ENCODE measurements at places on chromosomes 13 and 19.

DNA sequence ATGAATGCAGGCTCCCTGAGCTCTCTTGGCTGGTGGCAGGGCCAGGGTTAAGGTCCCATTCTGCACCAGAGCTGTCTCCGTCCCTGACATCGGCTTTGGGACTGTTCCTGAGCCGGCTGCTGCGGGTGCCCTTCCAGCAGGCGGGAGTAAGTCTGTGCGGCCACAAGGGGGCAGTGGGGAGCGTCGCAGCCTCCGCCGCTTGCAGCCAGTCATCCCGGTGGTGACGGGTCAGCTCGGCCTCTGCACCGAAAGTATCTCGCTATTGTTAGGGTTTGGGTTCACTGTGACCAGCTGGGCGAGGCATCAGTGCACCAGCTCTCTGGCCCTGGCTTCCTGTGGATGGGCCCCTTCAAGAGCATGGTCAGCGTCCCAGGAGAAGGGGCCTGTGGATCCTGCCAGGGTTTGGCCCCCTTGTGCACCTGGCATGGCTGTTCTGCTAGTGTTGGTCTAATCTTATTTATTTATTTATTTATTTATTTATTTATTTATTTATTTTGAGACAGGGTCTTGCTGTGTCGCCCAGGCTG lies 15.1 kb downstream of the NDUFB7 start:
- DNase-seq = peak; percentile 52

- DNase-seq = no peak
Observed at GRCh38 chr13:34383728-34384127, 558.3 kb upstream of the NBEA start.

- DNase-seq = no peak
Observed at GRCh38 chr13:51923983-51924539, 62.3 kb downstream of the CCDC70 start.

GRCh38 chr13:46953331-46953730 lies 56.5 kb upstream of the HTR2A start:
- no peak for DNase-seq

GRCh38 chr13:101755228-101755887 lies 302.9 kb downstream of the ITGBL1 start:
- no peak for DNase-seq

GRCh38 chr13:27510082-27510481 lies 59.7 kb upstream of the MTIF3 start:
- no peak for DNase-seq

GRCh38 chr19:18541992-18542940 lies 1.1 kb downstream of the FKBP8 start:
- DNase-seq = no peak

- DNase-seq = no peak
Observed at GRCh38 chr13:33138441-33138840, 122.2 kb downstream of the KL start.

DNA sequence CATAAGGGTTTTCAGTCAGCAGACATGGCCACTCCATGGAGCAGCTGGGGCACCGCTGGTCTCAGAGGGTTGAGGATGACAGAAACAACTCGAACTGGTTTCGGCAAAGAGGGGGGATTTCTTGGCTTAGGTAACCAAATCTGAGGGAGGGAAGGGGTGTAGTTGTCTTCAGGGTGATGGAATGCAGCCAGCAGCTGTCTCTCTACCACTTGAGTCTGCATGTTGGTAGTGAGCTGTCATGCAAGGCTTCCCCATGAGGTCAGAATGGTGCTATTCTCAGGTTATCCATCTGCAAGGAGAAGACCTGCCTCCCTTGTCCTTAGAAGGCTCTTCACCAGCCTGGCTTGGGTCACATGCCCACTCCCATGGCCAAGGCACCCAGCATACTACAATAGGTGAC lies 55.6 kb upstream of the PEG3 start:
- no peak for DNase-seq

DNA sequence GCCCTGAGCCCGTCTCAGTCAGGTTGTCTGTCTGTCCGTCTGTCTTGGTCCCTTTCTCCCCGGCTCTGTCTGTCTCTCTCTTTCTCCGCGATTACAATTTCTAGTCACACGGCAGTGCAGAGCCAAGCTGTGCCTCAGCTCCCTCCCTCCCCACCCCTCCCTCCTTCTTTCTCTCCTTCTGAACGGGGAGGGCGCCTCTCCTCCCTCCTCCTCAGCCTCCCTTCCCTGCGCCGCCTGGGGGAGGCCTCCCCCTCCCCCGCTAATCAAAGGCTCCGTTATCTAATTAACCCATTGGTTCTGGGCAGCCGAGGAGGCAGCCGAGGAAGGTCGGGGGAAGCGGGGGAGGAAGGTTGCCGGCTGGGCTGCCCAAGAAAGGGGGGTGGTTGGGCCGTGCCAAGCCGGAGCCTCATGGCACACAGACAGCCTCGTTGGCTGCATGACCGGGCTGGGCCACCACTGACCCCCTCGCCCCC lies 16.5 kb downstream of the LRRC4B start:
- DNase-seq = no peak

DNA sequence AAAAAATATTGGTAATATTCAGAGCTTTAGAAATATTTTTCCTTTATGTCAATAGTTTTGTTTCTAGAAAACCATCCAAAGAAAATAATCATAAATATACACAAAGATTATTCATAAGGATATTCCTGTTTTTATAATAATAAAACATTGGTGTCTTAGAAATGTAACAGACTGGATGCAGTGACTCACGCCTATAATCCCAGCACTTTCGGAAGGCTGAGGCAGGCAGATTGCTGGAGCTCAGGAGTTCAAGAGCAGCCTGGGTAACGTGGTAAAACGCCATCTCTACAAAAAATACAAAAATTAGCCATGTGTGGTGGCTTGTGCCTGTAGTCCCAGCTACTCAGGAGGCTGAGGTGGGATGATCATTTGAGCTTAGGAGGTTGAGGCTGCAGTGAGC lies 106.8 kb downstream of the DHRS12 start:
- no peak for DNase-seq

DNA sequence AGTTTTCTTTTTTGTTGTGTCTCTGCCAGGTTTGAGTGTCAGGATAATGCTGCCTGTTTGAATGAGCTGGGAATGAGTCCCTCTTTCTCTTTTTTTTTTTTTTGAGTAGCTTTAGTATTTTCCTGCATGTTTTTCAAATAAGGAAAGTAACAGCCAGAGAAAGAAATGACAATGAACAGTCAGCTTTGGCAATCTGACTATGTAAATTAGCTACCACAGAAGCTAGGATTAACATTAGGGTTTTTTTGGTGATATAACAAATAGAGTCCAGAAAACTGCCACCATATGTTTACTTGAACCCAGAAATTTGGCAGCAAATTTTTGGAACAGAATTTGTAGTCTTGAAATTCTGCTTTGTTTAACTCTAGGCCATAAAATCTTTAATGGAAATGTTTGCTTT lies 50.5 kb downstream of the SGCG start:
- DNase-seq = no peak

GRCh38 chr13:92640936-92641335 lies 585.7 kb upstream of the GPC6 start:
- DNase-seq = no peak

DNA sequence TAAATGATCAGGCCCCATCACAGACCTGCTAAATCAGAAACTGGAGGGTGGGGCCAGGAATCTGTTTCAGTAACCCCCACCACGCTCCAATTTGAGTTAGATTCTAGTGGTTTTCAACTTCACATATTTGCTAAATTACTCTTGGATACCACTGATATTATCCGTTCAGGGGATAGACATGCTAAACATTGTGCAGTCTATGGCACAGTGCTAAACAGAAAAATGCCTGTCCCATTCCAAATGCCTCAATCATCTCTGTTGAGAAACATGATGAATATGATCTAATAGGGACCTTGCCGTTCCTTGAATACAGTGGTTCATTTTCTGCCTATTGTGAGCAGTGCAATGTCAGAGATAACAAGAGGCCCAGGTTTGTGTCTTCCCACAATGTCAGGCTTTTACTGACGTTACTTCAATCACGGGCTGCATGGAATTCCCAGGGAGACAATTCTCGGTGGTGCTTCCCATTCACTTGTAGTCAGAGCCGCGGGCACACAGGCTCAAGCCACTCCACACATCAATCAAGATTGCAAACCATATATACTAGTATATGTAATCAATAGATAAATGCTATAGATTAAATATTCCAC lies 52.7 kb downstream of the MYO16 start:
- no peak for DNase-seq
